ENCODE measurements at places on chromosomes 3 and 15. TPM values are rescaled to one million over a fixed set of nuclear protein-coding genes. Genes with fewer than 3 reads are reported as not detected.

The FGF7 gene
- total RNA-seq = 0.26 TPM

The TMC3 gene
- total RNA-seq = 0.22 TPM

The LRRC15 gene
- total RNA-seq = 1.3 TPM

The IL17RB gene
- 0.16 TPM for total RNA-seq

The C3orf85 gene
- not detected for total RNA-seq

The TCAIM gene
- 22.8 TPM for total RNA-seq

The IL5RA gene
- total RNA-seq = not detected

The TGM5 gene
- 0.16 TPM for total RNA-seq

The CYP8B1 gene
- not detected for total RNA-seq

The ZNF80 gene
- total RNA-seq = not detected

DNA sequence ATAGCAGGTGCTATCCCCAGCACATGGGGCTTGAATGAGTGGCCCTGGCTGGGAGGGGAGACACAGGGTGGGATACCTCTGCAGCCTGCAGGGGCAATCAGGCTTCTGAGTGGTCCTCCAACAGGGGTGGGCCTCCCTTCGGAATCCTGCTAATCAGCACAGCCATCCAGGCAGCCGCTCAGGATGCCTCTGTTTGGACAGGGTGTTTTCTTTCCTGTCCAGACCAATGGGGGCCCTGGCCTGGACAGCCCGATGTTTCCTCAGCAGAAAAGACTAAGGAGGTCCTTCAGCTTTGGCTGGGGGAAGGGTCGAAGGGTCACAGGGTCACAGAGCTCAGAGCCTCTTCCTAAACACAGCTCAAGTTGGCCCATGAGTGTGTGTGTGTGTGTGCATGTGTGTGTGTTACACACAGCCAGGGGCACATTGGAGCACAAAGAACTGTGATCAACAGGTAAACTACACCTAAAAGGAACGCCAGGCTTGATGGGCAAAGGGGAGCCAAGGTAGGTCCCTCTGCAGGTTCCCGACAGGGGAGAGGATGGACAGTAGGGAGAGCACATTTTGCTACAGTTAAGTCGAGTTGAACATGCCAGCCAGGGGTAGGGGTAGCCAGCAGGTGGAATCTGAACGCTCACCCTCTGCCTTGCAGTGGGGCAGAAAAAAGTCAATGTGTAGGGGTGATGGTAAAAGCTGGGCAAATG is 1.1 kb upstream of the HAPLN3 start:
- H3K36me3 ChIP-seq = peaks cover 9% of the 10 kb centered on the region
- H3K4me1 ChIP-seq = peaks cover 40% of the 10 kb centered on the region
- H3K27ac ChIP-seq = no peak overlapping the region
- no peak overlapping the region for H3K4me3 ChIP-seq
- H3K27me3 ChIP-seq = no peaks in the 10 kb centered on the region
- DNase-seq = no peak

- DNase-seq = peak; percentile 69
- peak overlapping the region; percentile 37 for H3K27ac ChIP-seq
- H3K4me3 ChIP-seq = no peak overlapping the region
- peaks cover 21% of the 10 kb centered on the region for H3K4me1 ChIP-seq
Observed at GRCh38 chr3:190673148-190673547, 159.3 kb downstream of the IL1RAP start.

- DNase-seq = no peak
- H3K27ac ChIP-seq = no peak overlapping the region
- no peaks in the 10 kb centered on the region for H3K36me3 ChIP-seq
- no peaks in the 10 kb centered on the region for H3K27me3 ChIP-seq
- H3K4me3 ChIP-seq = peak overlapping the region; percentile 57
Observed at GRCh38 chr3:38030126-38031021, 932 bp upstream of the PLCD1 start.

- no peak for DNase-seq
- no peaks in the 10 kb centered on the region for H3K4me1 ChIP-seq
- H3K27ac ChIP-seq = no peak overlapping the region
- no peaks in the 10 kb centered on the region for H3K27me3 ChIP-seq
- no peaks in the 10 kb centered on the region for H3K36me3 ChIP-seq
Observed at GRCh38 chr3:129063841-129064482, 3.4 kb downstream of the GP9 start.

- peaks cover 3% of the 10 kb centered on the region for H3K36me3 ChIP-seq
- DNase-seq = no peak
- peaks cover 6% of the 10 kb centered on the region for H3K4me1 ChIP-seq
- no peak overlapping the region for H3K4me3 ChIP-seq
Observed at GRCh38 chr3:138678086-138678485, 69.5 kb downstream of the FAIM start.

GRCh38 chr15:95718441-95718840 is 612.1 kb upstream of the NR2F2 start:
- no peak overlapping the region for H3K4me3 ChIP-seq
- H3K36me3 ChIP-seq = no peaks in the 10 kb centered on the region
- no peak overlapping the region for H3K27ac ChIP-seq
- no peak for DNase-seq
- no peaks in the 10 kb centered on the region for H3K4me1 ChIP-seq
- H3K27me3 ChIP-seq = no peaks in the 10 kb centered on the region

DNA sequence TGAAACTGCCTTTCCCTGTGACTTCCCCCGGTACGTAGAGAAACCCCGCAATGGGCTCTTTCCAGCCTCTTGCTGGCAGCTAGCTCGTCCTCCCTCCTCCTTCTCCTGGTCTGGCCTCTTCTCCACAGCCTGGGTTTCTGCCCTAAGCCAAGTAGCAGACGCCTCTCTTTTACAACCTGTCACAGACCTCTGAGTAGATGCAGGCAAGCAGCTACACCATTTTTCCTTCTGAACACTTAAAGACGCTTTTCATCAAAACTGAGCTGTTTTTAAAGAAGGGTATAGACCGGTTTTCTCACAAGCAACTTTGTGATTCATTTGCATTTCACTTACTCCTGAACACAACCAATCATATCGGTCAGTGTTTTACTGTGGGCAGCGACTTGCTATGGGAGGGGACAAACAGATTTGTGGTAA is 32.0 kb downstream of the ADAMTSL3 start:
- H3K4me3 ChIP-seq = no peak overlapping the region
- peaks cover 5% of the 10 kb centered on the region for H3K27me3 ChIP-seq
- no peak overlapping the region for H3K27ac ChIP-seq
- H3K4me1 ChIP-seq = no peaks in the 10 kb centered on the region
- no peak for DNase-seq

DNA sequence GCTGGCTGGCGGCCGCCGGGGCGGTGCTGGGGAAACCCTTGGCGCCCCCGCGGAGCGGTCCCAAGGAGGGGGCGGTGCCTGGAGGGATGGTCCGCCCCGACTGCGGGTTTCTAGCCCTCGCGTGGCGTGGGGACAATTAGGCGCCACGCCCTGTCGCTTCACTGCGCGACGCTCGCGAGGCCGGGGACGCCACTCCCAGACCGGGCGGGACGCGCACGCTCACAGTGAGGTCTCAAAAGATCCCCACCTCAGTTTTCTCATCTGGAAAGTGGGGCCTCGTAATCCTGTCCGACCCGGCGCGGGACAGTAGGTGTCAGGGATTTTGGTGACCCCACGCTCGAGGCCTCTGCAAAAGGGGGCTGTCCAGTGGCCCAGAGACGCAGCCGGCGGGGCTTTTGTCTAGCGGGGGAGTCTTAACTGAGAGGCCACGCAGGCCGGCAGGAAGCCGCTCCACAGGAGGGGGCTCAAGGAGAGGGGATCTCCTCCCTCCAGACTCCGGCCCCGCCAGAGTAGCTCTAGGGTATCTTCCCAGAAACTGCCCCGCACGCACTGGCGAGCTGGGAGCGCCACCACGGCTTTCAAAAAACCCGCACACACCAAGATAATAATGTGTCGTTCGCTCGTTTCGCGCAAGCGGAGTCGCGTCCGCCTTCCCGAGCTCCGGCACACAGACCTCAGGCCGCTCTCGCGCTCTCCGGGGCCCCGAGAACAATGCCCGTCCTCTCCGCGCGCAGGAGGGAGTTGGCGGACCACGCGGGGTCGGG is 710 bp upstream of the CLK3 start:
- H3K27ac ChIP-seq = peak overlapping the region; percentile 83
- H3K27me3 ChIP-seq = no peaks in the 10 kb centered on the region
- DNase-seq = peak; percentile 46
- peaks cover 17% of the 10 kb centered on the region for H3K4me1 ChIP-seq
- H3K36me3 ChIP-seq = peaks cover 1% of the 10 kb centered on the region

GRCh38 chr3:73470860-73471259 is 153.9 kb downstream of the PDZRN3 start:
- no peak overlapping the region for H3K27ac ChIP-seq
- DNase-seq = no peak
- no peak overlapping the region for H3K4me3 ChIP-seq
- H3K27me3 ChIP-seq = no peaks in the 10 kb centered on the region
- no peaks in the 10 kb centered on the region for H3K4me1 ChIP-seq
- no peaks in the 10 kb centered on the region for H3K36me3 ChIP-seq

- no peak for DNase-seq
- H3K27me3 ChIP-seq = no peaks in the 10 kb centered on the region
- no peak overlapping the region for H3K27ac ChIP-seq
- H3K4me3 ChIP-seq = no peak overlapping the region
- no peaks in the 10 kb centered on the region for H3K4me1 ChIP-seq
- no peaks in the 10 kb centered on the region for H3K36me3 ChIP-seq
Observed at GRCh38 chr3:26964836-26965235, 342.3 kb downstream of the LRRC3B start.

DNA sequence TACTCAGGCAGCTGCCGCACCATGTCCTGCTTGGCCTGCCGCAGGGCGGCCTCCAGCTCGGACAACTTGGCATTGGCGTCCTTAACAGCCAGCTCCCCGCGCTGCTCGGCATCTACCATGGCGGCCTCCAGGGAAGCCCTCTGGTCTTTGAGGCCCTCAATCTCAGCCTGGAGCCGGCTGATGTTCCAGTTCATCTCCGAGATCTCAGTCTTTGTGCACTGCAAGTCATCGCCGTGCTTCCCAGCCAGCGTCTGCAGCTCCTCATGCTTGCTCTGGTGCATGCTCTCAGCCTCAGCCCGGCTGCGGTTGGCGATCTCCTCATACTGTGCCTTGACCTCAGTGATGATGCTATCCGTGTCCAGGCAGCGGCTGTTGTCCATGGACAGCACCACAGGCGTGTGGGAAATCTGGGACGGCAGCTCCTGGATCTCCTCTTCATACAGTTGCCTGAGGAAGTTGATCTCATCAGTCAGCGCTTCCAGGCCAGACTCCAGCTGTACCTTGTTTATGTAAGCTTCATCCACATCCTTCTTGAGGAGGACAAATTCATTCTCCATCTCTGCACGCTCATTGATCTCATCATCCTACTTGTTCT is 15.5 kb upstream of the PSTPIP1 start:
- H3K4me3 ChIP-seq = no peak overlapping the region
- H3K27me3 ChIP-seq = no peaks in the 10 kb centered on the region
- peak overlapping the region; percentile 37 for H3K27ac ChIP-seq
- H3K36me3 ChIP-seq = no peaks in the 10 kb centered on the region

DNA sequence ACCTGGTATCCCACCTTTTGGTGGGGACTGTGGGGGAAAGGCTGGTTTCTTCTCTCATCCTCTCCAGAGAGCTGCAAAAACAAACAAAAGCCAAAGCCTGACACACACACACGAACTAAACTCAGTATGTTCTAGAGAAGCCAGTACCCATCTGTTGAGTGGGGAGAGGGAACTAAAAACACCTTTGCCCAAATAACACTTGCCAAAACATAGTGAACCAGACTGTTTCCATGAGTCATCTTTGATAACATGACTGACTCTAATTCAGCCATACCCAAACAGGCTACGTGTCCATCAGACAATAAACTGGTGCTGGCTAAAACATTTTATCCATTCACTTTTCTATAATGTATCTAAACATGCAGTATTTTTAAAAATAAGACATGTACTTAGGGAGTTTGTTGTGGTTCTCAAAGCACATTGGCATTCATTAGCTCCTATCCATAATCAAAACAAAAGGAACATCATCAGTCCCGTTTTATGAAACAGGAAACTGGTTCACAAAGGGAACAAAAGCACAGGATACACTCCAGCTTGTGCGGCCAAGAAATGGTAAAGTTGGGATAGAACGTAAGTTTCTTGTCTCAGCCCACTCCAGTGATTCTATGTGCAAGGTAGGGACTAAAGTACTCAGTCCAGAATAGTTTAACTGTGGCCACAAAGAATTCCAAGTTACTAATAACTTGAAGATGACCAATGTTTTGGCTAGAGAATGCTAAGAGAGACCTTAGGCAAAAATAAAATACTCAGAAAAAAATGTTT is 16.1 kb downstream of the LYSMD2 start:
- H3K27ac ChIP-seq = no peak overlapping the region
- H3K27me3 ChIP-seq = no peaks in the 10 kb centered on the region
- H3K36me3 ChIP-seq = no peaks in the 10 kb centered on the region
- no peak overlapping the region for H3K4me3 ChIP-seq
- peaks cover 8% of the 10 kb centered on the region for H3K4me1 ChIP-seq

DNA sequence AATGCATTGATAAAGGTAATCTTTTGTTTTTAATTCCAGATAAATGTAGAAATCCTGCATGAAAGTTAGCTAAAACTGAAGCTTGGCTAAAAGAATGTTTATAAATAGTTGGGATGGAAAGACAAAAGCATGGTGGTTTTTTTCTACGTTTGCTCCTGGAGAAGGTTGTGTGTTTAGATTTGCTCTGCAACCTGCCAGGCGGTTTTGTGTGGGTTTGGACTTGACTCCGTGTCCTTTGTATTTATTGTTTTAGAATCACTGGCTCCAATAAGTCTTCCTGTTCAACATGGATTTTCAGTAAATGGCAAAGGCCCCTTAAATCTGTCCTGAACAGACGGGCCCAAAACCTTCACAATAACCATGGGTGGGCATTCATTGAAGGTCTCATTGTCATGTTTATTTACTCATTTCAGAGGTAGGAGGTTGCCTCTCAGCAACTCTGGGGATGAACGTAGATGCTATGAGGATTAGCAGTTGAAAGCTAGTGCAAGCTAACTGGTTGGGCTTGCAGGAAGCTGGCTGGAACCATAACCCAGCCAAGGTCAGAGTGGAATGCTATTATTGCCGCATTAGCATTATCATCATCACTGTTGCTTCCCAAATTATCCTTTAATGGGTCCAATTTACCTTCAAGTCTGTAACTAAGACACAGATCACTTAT is 60.6 kb upstream of the ADAMTS9 start:
- H3K4me3 ChIP-seq = no peak overlapping the region
- DNase-seq = no peak
- no peak overlapping the region for H3K27ac ChIP-seq
- H3K4me1 ChIP-seq = no peaks in the 10 kb centered on the region

DNA sequence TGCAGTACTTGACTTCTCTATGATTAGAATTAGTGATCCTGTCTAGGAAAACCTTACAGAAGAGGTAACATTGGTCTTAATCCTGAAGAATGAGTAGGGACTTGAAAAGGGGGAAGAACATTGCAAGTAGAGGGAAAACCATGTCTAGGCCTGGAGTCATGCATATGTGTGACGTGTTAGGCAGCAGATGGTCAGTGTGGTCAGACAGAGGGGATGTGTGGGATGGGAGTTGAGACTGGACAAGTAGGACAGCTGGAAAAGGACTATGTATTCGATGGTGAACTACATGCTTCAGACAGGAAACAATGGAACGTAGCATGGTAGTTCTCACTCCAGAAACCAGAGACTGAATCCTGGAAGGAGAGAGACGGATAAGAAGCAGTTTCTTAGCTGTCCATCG is 235.6 kb upstream of the LRTM1 start:
- H3K27ac ChIP-seq = peak overlapping the region; percentile 99
- no peaks in the 10 kb centered on the region for H3K27me3 ChIP-seq
- H3K36me3 ChIP-seq = no peaks in the 10 kb centered on the region
- no peak for DNase-seq
- H3K4me1 ChIP-seq = peaks cover 51% of the 10 kb centered on the region
